ENCODE measurements at places on chromosomes 13 and 19.

DNA sequence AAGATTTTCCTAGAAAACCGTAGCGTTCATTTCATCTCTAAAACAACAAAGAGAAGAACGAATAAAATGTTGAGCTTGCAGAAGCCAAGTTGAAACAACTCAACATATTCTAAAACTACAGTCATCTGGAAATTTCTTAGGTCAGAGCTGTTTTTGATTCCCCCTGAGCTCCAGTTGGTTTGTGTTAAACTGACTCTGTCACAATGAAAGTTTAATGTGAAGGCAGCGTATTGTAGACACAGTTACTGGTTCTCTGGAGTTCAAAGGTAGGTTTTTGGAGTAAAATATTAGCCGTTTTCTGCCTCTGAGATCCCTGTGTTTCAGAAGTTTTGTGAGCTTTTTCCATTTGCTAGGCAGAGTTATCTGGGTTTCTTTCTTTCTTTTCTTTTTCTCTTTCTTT lies 2.2 kb downstream of the ARHGEF7 start:
- no peak for DNase-seq

GRCh38 chr13:45156565-45157361 lies 36.5 kb downstream of the GTF2F2 start:
- no peak for DNase-seq

DNA sequence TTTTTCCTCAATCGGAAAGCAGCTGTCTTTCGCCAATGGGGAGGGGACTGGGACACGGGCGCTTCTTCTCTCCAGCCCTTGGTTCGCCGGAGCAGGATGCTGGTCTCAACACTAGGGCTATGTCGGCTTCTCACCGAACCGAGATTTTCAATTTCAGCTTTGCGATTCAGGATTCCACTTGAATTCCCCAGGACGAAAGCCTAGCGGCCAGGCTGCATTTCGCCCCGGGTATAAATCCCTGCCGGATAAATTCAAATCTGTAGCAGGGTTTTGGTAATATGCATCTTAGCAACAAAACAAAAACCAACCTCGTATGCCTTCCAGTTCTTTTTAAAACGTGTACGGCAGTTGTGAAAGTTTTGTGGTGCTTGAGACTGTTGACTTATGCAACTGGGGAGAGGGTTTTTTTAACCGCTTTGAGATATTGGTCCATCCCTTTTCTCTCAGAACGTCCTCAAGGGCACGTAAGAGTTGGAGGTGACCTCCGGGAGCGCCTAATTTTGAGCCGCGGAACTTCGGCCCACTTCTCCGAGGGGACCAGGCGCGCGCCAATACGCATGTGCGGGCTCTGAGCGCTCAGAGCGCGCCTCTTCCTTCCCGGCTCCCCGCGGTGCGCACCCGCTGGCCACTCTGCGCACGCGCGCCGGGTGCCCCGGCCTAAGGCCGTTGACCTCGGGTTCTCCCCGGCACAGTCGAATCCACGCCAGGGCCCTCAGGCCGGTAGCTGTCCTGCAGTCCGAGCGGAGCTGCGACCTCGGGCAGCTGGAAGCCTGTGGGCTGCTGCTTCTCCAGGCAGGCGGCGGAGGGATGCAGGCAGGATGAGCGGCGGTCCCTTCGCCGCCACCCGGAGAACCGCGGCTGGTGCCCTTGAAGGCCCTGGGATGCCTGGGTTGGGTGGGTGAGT lies 7.6 kb downstream of the POU4F1 start:
- no peak for DNase-seq

DNA sequence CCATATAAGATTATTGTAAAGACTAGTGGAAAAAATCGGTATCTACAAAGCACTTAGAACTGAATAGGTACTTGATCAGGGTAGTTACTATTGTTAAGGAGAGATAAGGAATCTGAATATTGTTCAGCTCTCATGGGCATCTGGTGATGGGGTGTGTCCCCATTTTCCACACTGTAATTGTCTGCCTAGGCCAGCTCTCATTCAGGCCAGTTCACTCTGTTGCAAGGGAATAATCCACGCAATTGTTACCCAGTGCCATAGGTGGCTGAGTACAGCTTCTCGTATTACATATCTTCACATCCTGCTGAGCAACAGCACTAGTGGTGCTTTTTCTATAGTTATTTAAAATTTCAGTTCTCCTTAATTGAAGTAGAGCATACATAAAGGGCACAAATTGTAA lies 45.6 kb upstream of the C13orf42 start:
- no peak for DNase-seq

DNA sequence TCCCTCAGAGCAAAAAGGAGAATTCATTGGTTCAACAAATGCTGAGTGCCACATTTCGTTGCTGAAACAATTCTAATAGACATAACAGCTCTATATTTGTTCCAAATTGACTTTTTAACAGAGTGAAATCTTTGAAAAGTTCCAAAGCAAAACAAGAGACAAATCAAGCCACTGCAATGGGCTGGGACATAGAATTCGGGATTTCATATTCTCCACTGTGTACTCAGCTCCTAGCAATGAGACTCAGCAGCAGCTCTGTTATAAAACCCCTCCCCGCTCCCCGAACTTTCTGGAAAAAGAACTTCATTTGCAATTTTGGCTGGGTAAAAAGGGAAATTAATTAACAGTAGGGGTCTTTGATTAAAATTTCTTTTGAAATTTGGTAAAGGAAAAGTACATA lies 11.3 kb downstream of the RFX2 start:
- no peak for DNase-seq

Measured in anterior cingulate cortex (tissue), 58 donors.